Activated CD4-positive, alpha-beta T cell treated with anti-CD3 and anti-CD28 coated beads for 24 hours (primary cell): ENCODE measurements at places on chromosomes 5 and 9.

- DNase-seq: no peak
Measured at GRCh38 chr5:134995850-134996402, 28.2 kb downstream of the CATSPER3 start.

DNA sequence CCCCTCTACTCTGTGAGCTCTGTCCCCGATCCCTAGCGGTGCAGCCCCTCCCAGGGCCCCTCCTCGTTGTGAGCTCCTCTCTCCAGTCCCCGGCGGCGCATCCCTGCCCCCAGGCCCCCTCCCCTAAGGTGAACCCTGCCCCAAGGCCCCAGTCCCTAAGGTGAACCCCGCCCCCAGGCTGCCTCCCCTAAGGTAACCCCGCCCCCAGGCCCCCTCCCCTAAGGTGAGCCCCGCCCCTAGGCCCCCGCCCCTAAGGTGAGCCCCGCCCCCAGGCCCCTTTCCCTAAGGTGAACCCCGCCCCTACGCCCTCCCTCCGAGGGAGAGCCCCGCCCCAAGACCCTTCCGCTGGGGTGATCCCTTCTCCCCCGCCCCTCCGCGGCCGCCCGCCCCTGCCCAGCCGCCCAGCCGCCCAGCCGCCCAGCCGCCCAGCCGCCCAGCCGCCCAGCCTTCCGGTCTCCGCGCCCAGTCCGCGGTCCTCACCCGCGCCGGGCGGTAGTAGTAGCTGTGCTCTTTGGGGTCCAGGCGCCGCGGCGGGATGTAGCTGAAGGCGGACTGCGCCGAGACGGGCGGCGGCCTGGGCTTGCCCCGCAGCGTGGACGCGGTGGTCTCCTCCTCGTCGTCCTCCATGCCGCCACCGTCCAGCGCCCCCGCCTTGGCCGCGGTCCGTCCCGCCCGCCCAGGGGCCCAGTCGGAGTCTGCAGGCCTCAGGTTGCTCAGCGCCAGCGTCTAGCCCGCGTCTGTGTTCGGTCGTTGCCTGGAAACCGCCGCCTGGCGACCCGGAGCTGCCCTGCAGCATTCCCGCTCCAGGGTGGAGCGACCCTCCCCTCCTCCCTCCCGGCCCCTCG, at the start of gene CFAP90:
TSS of gene CFAP90 (minus strand) at position 739 of the 845 bp plus-strand sequence. CDS start at position 627, 112 bp downstream.
- no peak for DNase-seq

DNA sequence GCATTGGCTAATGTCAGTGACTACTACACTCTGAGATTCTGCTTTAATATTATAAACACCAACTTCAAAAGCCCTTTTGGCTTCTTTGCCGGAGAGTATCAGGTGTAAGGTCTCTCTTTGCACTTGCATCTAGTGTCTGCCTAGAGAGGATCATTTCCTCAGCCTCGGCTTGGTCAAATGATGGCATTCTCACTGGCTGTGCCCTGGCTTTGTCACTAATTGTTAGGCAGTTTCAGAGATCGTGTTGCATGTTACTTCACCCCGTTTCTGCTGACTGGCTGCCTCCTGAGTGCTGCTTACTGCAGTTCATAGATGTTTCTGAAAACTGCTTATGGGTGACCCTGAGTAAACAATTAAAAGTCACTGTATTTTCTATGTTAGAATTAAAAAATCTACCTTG, 48.8 kb downstream of the SLC1A3 start:
- no peak for DNase-seq

DNA sequence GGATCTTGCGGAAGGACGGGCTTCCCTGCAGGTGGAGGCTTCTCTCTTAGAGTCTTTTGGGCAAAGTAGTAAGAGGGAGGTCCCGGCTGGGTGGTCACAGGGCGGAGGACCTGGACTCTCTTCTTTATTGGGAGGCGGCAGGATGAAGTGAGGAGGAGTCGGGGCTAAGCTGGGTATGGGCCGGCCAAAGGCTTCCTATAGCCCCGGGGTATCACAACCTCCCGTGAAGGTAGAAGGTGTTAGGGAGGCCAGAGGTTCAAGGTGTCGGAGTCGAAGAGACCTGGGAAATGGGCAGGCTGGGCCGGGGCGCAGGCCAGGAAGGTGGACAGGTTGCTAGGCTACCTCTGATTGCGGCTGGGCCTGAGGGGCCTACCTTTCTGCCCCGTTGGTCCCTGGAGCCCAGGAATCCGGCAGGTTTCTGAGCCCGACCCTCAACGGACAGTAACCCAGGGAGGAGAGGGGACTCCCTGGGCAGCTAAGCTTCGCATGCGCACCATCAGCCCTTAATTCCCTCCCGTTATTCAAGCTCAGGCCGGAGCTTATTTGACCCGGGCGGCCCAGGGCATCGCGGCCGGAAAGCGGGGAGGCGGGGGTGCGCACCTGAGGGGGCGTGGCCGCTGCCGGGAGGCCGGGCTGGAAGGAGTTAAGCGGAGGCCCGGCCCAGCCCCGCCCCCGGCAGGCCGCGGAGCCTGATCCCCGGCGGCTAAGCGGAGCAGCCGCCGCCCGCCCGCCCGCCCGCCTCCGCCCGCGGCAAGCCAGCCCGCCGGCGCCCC, at the start of gene TESK1:
TSS of gene TESK1 (plus strand) at position 685 of the 773 bp plus-strand sequence. CDS start 358 bp downstream, outside the sequence.
- DNase-seq: peak; percentile 83

DNA sequence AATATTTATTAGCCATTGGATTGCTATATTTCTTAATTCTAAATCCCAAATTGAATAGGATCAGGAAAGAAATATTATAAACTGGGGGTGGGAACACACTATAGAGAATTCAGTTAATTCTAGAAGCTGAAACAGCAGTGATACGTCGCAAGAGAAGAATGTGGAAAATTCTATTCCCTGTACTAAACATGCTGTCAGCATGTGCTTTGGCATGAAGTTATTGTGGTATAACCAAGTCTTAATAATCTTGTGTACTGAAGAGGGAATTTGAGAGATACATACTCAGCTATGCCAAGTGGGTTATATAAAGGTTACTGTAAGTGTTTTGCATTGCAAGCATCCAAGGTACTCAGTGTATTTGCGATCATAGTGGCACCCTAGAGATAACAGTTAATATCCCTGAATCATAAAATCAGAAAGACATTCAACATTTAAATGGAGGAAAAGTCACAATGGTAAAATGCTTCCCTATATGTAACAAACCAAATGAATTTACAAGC, 1492.9 kb upstream of the C9orf72 start:
- no peak for DNase-seq

DNA sequence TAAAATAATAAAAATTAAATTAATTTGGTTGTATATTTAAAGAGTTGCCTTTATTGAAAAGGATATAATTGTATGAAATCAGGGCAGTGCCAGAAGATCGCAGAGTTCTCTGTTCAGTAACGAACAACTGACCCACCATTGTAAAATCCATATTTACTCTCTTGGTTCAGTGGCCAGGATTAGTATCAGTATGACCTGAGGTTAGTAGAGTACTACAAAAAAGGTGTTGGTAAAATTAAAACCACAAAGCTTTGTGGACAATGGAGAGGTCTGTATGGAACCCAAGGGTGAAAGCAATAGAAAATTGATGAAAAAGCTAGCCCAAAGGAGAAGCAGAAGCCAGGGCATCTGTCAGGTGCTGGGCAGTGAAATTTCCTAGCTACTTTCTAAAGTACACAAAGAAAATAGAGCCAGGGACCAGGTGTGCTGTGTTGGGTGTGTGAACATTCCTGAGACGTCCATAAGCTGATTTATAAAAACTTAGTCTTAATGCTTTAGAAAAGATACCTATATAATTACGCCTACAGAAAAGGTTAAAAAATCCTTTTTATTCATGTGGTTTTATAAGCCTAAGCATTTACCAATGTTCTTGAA, 159.5 kb downstream of the AOPEP start:
- DNase-seq: no peak

DNA sequence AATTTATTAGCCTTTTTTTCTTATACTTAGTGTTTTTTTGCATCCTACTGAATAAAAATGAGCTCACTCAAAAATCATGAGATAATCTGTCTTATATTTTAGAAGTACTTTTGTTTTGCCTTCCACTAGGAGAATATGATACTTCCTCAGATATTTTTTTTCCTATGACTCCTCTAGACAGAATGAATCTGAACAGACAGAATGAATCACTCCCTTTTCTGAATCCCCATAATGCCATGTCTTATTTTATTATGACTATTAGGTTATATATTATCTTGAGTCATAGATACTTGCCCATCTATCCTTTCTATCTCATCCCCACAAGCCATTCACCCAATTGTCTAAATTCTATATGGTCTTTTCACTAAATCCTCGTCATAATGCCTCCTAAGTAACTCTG, 134.6 kb downstream of the BRINP1 start:
- no peak for DNase-seq

- DNase-seq: no peak
Measured at GRCh38 chr9:16063241-16063591, 510.4 kb downstream of the CCDC171 start.
